C1 segment of cervical spinal cord (tissue), 14 donors: ENCODE measurements at places on chromosomes 16 and 17.

- DNase-seq: no peak
Measured at GRCh38 chr16:86748652-86749051, 170.3 kb downstream of the FOXL1 start.

DNA sequence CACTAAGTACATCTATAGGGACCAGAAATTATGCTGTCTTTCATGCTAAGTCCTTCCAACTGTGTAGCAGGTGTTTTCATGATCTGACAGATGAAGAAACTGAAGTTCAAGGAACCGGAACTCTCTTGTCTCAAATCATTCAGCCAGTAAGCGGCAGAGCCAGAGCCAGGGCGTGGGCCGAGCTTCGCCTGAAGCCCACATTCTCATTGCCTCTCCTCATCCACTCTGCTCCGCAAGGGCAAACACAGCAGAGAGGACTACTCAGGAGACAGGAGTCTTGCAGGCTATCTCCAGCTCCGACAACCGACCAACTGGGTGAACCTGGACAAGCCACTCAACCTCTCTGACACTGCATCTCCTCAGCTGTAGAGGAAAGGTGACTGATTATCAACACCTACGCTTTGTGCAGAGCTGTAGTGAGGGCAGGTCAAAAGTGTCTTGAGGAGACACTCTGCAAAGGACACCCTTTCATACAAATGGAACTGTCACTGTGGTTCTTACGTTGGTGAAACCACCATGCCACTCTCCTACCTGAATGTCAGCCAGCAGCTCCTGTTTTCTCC is 72.9 kb downstream of the CYTH1 start:
- DNase-seq: no peak

GRCh38 chr17:55154101-55154500 is 110.7 kb upstream of the HLF start:
- DNase-seq: no peak

DNA sequence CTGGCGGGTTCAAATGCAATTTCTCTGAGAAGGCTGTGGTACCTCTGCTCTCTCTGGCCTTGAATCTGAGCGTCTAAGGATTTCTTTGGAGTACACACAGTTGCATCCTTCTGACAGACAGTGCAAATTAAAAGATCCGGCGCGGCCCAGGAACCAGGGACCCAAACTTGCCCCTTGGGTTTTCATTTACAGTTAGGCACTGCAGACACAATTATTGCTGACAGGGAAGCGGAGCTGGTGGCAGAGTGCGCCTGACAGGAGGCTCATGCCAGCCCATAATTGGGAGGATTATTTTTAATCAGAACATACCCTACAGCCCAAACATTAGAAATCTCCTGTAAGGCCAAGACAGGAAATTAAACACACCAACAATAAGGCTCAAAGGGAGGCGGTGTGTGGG is 1023.4 kb upstream of the RBFOX1 start:
- no peak for DNase-seq

DNA sequence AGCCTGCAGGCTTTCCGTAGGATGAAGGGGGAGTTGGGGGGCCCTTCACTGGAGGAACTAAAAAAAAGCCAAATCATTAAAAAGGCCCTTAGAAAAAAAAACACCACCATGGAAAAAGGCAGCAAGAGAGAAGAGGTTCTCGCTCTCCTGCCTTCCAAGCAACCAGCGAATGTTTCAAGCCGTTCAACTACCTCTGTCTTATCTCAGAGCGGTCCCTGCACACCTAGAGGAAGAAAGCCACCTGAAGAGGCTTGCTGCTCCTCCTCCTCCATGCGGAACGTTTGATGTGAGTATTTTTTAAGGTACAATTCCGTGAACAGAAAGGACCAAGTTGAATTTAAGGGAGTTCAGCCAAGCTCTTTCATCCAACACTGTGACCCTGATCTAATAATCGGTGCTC is 9.2 kb downstream of the NXN start:
- no peak for DNase-seq

DNA sequence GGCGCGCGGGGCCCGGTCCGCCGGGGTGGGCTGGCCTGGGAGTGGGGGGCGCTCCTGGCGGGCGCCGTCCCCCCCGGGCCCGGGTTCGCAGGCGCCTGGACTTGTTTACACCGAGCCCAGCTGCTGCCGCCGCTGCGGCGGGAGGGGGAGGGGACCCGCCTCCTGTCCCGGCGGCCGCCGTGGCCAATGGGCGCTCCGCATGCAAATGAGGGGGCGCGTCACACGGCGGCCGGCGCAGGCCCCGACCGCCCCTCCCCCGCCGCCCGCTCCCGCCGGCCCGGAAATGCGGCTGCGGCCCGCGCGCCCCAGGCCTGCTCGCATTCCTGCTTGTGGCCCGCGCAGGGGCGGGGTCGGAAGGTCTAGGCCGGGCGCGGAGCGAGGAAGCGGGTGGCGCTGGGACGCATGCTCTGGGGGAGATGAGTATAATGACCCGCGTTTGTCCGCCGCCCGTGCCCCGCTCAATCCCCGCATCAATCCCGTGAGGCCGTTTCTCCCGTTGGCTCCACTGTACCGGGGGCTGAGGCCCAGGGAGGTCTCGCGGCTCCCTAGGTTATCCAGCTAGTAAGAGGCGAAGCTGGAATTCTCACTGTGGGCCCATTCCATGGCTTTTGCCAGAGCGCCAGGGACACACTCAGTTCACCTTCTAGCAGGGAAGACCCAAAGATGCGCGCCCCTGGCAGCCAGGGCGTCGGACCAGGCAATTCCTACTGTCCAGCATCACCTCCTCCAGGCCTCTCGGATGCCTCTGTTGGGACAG is at the start of gene YPEL3:
Gene YPEL3, minus strand, starts transcription at position 109 of the 757 bp plus-strand sequence. CDS start 731 bp downstream, outside the sequence.
- DNase-seq: peak; percentile 76
